Spinal cord (tissue), 10 donors: ENCODE measurements at places on chromosomes 11 and 22.

DNA sequence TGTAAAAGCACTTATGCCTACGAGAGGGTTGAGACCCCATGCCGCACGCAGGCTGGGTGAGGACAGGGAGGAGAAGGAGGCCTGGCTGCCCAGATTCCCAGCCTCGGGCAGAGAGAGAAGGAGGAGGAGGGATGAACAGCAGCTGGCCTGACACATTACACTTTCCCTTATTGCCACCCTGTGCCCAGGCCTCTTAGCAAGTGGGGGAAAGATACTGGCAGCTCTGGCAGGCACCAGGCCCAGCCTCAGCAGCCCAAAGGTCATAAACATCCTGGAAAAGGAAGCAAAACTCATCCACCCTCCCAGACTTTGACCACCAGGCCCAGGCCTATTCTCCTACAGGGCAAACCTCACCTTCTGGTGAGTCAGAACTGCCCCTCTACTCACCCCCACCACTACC, 4.7 kb downstream of the PLAAT3 start:
- no peak for DNase-seq
- H3K4me1 ChIP-seq, result peaks cover 35% of the 10 kb centered on the region
- no peak overlapping the region for H3K4me3 ChIP-seq
- no peaks in the 10 kb centered on the region for H3K27me3 ChIP-seq
- H3K36me3 ChIP-seq, result peaks cover 4% of the 10 kb centered on the region

GRCh38 chr11:119380827-119381180, 686 bp downstream of the USP2 start:
- peaks cover 1% of the 10 kb centered on the region for H3K27me3 ChIP-seq
- H3K4me3 ChIP-seq, result peak overlapping the region; percentile 70
- H3K36me3 ChIP-seq, result no peaks in the 10 kb centered on the region
- peak overlapping the region; percentile 80 for H3K27ac ChIP-seq
- DNase-seq, result peak; percentile 48

DNA sequence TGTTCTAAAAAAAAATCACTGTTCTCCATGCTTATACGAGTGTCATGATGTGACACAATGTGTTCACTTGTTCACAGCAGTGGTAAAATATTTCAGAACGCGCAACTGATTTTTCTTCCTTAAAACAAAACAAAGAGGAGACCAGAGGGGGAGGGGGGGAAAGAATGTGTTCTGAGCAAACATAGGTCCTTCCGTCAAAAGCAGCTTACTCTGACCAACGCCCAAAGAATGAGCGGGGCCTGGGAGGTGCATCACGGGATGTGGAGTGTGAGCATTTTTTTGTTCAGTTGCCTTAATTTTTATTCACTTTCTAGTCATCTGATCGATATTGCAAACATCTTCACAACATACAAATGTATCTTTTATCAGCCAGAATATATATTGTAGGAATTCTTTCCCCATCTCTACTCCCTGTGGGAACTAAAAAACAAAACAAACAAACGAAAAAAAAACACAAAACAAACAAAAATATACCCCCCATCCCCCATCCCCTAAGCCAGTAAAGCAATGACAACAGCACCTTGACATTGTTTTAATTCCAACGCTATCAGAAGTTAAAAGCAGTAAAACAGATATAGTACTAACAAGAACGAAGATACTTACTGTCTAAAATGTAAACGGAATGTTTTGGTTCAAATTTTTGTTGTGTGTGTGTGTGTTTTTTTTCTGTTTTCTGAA, 43.3 kb downstream of the BDNF start:
- H3K4me1 ChIP-seq, result no peaks in the 10 kb centered on the region
- H3K27ac ChIP-seq, result no peak overlapping the region
- H3K27me3 ChIP-seq, result no peaks in the 10 kb centered on the region
- no peak overlapping the region for H3K4me3 ChIP-seq

- H3K27ac ChIP-seq, result no peak overlapping the region
- H3K27me3 ChIP-seq, result no peaks in the 10 kb centered on the region
- DNase-seq, result no peak
- H3K4me1 ChIP-seq, result peaks cover 63% of the 10 kb centered on the region
- H3K4me3 ChIP-seq, result peak overlapping the region; percentile 67
These were observed 1.3 kb downstream of the TOLLIP start for GRCh38 chr11:1307998-1308742.

DNA sequence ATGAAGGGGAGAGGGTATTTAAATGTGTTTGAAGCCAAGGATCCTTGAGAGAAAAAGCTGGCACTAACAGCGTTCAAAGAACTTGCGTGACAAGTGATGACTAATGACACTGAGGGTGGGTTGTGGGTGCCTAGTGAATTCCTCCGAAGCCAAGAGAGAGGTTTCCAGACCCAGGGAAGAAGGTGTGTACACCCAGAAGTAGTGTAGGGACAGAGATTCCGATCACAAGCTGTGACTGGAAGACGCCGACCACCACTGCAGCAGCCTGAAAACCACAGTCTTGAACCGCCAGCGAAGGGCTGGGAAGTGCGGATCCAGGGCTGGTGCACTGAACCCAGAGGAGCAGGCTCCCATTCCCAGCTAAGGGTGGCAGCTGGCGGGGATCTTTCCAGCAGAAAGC, 9.5 kb downstream of the PPARA start:
- no peak overlapping the region for H3K27ac ChIP-seq
- H3K4me3 ChIP-seq, result no peak overlapping the region
- no peak for DNase-seq
- no peaks in the 10 kb centered on the region for H3K4me1 ChIP-seq
- H3K36me3 ChIP-seq, result peaks cover 6% of the 10 kb centered on the region
- H3K27me3 ChIP-seq, result no peaks in the 10 kb centered on the region
